Skeletal muscle tissue (tissue), 5 donors: ENCODE measurements at places on chromosomes 2 and 18. TPM values are rescaled to one million over a fixed set of nuclear protein-coding genes. Genes with fewer than 3 reads are reported as not detected.

Gene METAP1D
- total RNA-seq, result 8.9 TPM

Gene ASIC4
- not detected for total RNA-seq

Gene CIDEA
- total RNA-seq, result 2.1 TPM

Gene CFAP221
- 1.0 TPM for total RNA-seq

Gene CNTNAP5
- total RNA-seq, result not detected

Gene AFF3
- 8.4 TPM for total RNA-seq

Gene TLX2
- total RNA-seq, result not detected

Gene EVX2
- total RNA-seq, result under 0.01 TPM

Gene RESP18
- not detected for total RNA-seq

Gene FIGN
- 1.0 TPM for total RNA-seq

Gene BOLL
- total RNA-seq, result 2.6 TPM

Gene TMEM247
- not detected for total RNA-seq

Gene GKN1
- total RNA-seq, result not detected

Gene CXCR1
- 0.52 TPM for total RNA-seq

Gene USP14
- 29.7 TPM for total RNA-seq

Gene ARMC9
- total RNA-seq, result 6.8 TPM

Gene CDH2
- 4.7 TPM for total RNA-seq

Gene MYCN
- total RNA-seq, result 7.3 TPM

Gene SPRED2
- total RNA-seq, result 7.8 TPM
